ENCODE measurements at places on chromosomes 1 and 21.
A peak's percentile ranks its signal among the peaks of the same experiment; 100 is the strongest.

- DNase-seq, result no peak
These were observed 430 bp downstream of the WASF2 start for GRCh38 chr1:27489501-27489972.

DNA sequence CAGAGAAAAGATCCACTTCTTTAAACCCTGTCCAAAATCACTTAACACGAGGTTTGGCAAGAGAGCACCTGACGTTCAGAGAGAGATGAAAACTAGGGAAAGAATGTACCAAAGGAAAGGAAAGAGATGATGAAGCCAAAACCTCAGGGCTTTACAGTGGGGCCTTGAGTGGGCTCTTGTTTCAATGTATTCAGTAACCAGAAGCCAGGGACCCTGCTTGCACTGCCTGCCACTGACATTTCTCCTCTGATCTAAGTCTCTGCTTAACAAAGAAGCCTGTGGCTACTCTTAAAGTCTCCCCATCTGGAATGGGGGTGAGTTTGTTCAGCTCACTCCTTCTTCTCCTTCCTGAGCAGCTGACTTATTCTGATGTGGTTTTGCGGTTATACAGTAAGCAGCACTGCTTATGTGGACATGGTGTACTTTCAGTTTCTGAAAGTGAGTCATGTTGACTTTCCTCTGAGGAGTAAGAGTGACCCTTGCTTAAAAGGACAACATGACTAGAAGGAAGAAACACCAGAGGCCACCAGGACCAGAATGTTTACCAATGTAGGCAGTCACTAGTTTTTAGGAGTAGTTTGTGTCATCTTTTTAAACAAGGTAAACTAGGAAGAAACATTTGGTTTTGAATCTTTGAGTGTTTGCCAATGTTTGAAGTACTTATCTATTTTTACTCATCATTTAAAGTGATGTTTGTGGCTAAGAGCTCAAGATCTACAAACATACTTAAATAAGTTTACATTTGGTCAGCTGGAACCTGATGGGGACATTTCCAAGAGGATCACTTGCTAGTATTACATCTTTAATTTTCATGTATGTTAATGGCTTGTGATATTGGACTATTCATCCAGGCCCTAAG, 87.4 kb downstream of the FASLG start:
- DNase-seq, result no peak

- DNase-seq, result no peak
These were observed 24.2 kb downstream of the SLC5A9 start for GRCh38 chr1:48246727-48247126.

GRCh38 chr1:35576061-35576765, 3.1 kb downstream of the TFAP2E start:
- DNase-seq, result no peak

DNA sequence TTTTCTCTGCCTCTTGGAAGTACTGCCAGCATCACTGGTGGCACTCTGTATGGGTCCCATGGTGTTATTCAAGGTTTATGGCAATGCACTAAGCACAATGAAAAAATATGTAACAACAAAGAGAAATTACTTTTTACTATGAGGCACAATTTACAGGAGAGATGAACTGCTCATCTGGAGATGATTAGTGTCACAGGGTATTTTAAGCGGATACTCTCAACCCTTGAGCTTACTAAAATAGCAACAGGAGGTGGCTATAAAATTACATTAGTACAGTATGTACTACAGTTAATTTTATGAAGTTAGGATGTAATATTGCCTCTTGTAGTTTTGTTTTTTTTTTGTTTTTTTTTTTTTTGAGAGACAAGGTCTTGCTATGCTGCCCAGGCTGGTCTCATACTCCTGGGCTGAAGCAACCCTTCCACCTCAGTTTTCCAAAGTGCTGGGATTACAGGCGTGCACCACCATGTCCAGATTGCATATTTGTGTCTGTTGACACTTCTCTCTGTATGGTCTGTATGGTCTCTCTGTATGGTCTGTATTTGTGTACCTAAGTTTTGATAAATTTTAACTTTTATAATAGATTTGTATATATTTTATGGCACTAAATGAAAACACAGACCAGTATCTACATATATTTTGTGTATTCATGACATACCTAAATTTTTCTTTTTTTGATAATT, 175.6 kb upstream of the HP1BP3 start:
- no peak for DNase-seq

DNA sequence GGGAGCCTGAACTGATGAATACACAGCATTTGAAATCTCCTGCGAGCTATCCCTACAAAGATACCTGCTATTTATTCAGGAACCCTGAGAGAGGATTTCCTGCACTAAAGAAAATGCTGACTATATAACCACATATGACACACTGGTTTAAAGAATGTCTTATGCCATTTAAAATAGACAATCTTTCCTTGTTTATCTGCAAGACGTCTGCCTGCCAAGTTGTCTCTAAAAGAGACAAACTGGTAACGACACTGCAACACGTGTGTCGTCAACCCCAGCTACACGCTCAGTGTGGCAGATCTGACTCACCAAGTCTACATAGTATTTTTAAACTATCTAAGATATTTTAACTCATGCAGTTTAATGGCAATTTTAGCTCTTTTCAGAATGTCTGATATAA, 42.7 kb downstream of the APP start:
- DNase-seq, result no peak

GRCh38 chr21:17803536-17803935, 15.6 kb downstream of the C21orf91 start:
- DNase-seq, result no peak

GRCh38 chr1:54572542-54572850, 24.5 kb downstream of the ACOT11 start:
- no peak for DNase-seq

DNA sequence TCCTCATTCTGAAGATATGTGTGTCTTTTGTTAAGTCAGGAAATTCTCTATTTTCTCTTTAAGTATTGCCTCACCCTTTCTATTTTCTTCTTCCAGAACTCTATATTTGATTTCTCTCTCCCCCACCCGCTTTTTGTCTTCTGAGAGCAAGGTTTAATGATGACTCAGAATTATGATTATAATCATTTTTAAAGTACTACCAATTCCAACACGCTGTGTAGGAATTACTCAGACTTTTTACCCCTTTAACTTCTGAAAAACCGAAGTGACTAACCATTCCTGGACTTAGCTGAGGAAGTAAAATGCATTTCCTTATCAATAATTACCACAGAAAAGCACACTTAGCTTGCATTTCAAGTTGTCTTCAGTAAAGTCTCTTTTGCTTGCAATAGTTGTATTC, 20.8 kb upstream of the SCYL3 start:
- DNase-seq, result no peak

DNA sequence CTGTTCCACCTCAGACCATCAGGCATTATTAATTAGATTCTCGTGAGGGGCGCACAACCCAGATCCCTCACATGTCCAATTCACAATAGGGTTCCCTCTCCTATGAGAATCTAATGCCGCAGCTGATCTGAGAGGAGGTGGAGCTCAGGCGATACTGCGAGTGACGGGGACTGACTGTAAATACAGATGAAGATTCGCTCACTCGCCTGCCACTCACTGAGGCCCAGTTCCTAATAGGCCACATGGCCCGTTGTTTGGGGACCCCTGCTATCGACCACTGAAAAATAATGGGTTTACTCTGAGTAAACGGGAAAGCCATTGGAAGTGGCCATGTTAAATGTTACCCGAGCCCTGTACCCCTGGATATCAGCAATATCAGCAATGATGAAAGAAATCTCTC, 65.9 kb downstream of the GRIK1 start:
- DNase-seq, result no peak

- no peak for DNase-seq
These were observed 35.1 kb upstream of the GRIK3 start for GRCh38 chr1:37069406-37069805.

GRCh38 chr1:168637350-168637991, 61.1 kb downstream of the XCL1 start:
- no peak for DNase-seq

DNA sequence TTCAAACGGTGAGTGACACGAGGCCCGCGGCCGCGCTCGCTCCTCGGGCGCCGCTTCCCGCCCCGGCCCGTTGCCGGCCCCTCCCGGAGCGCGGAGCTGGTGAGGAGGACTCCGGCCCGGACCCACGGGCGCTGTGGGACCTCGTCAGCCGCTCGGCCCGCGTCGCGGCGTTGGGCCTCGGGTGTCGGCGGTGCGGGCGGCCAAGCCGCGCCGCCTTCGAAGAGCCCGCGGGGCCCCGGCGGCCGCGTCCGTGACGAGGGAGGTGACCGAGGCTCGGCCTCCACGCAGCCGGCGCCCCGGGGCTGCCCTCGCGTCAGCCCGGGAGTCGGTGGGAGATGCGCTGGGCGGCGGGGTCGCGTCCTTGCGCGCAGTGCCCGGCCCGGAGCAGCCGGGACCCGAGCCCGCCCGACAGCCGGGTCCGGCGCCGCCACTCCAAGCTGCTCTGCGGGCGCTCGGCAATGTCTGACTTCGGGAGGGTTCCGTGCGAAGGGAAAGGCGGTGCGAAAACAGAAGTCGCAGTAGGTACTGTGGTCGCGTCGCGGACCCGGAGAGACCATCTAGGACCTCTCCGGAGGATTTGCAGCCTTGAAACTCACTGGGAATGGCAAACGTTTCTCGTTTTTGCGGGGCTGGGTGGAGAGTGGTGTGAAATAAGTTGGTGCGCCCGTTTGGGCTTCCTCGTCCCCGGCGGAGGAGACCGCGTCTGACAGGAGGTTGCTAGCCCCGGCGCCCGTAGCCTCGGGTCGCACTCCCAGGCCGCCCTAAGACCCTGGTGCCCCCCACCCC, 829 bp downstream of the SPEN start:
- DNase-seq, result peak; percentile 30

- DNase-seq, result no peak
These were observed 700 bp upstream of the KMO start for GRCh38 chr1:241531195-241532161.

GRCh38 chr1:58699011-58699762, 675 bp downstream of the MYSM1 start:
- DNase-seq, result no peak

DNA sequence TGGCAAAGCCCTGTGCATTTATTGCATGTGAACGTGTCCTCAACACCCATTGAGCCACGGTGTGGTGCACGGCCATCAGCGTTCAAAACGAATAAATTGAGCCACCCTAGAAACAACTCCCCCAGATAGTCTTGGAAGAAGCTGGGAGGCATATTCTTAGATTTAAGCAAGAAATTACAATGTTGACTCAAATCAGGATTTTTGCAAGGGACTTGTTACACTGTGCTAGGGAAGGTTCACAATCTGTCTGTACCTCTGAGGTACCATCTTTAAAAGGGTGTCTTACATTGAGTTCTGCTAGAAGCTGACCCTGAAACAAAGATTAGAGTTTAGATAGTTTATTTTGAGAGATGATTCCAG, 16.2 kb downstream of the CD247 start:
- no peak for DNase-seq

- no peak for DNase-seq
These were observed 267.6 kb downstream of the SETD4 start for GRCh38 chr21:35792569-35793305.

- no peak for DNase-seq
These were observed 138.3 kb upstream of the ZBTB40 start for GRCh38 chr1:22313321-22313720.

DNA sequence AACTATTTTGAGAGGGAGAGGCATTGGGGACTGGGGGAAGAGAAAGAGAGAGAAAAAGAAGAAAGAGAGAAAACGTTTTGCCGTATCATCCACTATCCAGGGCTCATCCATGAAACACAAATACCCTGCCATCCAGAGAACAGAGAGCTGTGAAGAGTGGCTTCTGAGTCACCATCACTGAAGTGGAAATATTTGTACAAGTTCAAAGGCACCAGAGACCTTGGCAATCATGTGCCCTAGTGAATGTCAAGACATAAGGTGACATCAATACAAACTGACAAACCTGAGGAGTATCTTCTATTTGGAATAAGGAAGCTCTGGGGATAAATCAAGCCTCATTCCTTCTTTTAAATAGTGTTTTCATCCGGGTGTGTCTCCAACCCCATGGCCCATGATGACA, 197.2 kb upstream of the PROX1 start:
- DNase-seq, result no peak

- DNase-seq, result no peak
These were observed 2.3 kb downstream of the GART start for GRCh38 chr21:33539616-33540015.

DNA sequence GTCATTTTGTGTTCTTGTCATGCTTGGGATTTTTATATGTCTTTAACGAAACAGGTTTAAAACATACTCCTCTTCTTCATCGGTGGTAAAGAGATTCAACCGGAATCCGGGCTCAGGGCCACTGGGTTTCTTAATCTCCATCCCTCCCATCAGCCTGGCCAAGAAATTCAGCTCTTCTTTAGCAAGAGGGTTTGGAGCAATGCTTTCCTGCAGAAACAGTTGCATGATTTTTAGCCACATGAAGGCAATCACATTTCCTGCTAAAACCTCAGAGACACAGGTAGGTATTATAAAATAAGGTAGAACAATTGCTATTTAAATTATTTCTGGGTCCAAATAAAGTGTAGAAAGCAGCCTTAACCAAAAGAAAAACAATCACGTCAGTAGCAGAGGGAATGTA, 22.7 kb upstream of the LSM10 start:
- DNase-seq, result no peak

GRCh38 chr1:185987611-185988321, 253.6 kb downstream of the HMCN1 start:
- no peak for DNase-seq

- no peak for DNase-seq
These were observed 21.5 kb downstream of the SIPA1L2 start for GRCh38 chr1:232608427-232608826.

GRCh38 chr1:2377751-2378440, 13.5 kb downstream of the MORN1 start:
- no peak for DNase-seq

GRCh38 chr1:55286856-55287602, 71.9 kb upstream of the USP24 start:
- DNase-seq, result no peak

- no peak for DNase-seq
These were observed 133.7 kb downstream of the S1PR1 start for GRCh38 chr1:101370488-101370887.

DNA sequence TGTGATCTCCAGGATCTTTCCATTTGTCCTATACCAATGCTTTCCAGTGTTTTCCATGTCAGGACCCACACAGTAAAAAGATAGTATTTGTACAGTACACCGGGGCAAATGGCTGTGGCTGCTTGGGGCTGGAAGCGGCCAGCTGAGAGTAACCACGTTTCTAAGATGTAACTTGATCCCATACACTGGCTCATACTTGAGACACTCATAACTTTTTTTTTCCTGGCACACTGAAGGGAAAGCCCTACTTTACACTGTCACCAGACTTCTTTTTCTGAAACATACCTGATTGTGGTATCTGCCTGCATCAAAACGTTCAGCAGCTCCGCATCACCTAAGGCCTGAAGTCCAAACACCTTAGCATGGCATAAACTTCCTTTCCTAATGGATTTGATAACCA, 21.6 kb downstream of the VPS13D start:
- no peak for DNase-seq

- DNase-seq, result no peak
These were observed 65.3 kb upstream of the PPP2R5A start for GRCh38 chr1:212219679-212220463.

DNA sequence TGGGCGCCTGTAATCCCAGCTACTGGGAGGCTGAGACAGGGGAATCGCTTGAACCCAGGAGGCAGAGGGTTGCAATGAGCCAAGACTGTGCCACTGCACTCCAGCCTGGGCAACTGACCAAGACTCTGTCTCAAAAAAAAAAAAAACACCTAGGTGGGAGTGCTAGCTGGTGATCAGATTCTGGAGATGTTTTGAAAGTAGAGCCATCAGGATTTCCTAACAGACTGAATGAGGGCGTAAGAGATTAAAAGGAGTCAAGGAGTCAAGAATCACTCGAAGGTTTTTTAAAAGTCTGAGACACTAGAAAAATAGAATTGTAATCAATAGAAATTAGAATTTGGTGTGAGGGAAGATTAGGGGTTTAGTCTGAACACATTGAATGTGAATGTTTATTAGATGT, 73.8 kb downstream of the HSF2BP start:
- no peak for DNase-seq

Data from activated CD8-positive, alpha-beta memory T cell treated with anti-CD3 and anti-CD28 coated beads for 1 hour (primary cell).